ENCODE measurements at places on chromosomes 13 and 19.

GRCh38 chr19:14814982-14815652 is 19.9 kb downstream of the OR7A5 start:
- DNase-seq: no peak

DNA sequence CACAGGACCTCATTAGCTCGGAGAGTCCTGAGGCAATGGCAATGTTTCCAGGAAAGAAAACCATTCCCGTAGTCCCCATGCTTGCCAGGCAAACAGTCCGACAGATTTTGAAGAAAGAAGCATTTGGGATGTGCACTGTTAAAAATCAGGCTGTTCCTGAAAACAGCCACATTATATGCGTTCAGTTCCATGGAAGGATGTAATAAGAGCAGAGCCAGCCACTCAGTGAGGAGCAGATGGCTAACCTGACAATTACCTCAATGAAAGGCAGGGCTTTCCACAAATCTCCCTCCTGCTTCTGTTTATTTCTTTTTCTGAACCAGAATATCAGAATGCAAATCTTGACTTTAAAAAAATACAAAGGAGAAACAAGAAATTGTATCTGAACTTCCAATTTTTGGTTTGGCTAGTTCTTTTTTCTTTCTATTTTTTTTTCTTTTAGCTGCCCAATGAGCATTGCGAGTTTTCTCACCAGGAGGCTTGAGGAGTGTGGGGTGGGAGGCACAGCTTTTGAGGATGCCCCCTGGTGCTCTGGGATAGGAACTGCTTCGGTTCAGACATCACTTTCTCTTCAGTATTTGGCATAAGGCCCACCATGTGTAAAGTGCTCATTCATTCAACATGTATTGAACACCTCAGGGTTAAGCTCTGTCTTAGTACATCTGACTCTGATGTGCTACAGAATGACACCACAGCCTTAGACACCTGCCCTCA is 124.2 kb downstream of the TBC1D4 start:
- no peak for DNase-seq

DNA sequence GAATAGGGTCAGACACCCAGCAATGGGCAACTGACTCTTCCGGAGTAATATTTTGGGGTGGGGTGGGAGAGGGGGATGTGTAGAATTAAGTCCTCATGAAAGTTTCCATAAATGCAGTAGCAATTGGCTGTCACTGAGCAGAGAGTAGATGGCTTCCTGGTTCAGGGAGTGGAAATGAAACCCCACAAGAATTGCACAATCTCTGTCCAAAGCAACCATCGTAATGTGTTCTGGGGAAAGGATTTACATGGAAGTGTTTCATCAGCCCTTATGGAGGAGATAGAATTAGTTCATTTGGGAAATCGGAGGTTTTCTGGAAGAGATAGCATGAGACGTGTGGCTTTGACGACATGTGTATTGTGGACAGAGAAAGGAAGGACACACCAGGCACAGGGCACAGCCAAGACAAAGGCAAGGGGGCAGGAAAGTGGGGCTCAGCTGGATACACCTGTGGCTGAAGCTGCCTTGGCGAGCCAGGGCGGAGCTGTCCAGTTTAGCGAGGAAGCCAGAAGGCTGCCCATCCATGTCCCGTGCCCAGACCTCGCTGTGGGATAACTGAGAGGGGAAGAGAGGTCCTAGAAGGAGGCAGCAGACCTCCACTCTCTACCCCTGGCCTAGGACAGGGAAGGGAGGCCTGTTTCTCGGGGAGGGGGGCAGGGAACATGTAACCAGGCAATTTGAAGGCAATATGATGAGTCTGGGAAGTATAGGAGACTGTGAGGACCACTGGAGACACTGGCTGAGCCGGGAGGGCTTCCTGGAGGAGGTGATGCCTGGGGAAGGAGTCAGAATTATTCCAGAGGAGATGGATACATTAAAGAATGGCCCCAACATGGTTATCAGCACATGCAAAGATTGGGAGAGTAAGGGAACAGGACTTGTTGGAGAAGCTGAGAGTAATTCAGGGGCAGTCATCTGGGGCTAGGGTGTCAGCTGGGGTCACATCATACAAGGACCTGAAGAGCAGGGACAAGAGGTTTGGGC is 2.6 kb upstream of the CLEC4G start:
- no peak for DNase-seq

DNA sequence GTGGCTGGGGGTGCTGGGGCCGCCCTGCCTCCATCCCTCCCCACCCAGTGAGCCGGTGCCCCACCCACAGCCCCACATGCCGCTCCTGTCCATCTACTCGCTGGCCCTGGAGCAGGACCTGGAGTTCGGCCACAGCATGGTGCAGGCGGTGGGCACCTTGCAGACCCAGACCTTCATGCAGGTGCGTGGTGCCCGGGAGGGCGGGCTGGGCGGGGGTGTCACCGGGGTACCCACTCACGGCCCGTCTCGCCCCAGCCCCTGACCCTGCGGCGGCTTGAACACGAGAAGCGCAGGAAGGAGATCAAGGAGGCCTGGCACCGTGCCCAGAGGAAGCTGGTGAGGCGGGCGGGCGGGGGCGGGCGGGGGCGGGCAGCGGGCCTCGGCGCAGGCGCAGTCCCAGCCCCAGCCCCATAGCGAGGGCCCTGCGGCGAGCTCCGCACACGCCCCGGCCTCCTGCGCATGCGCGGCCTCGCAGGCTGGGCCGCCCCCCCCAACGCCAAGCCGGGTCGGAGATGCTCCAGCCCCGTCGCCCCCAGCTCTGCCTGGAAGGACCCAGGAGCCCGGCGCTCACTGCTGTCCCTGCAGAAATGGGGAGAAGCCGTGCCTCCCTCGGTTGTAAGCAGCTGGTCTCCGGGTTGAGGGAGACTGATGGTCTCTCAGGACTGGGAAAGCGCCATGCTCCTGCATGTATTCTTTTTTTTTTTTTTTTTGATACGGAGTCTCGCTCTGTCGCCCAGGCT is 7.7 kb downstream of the ARHGAP45 start:
- DNase-seq: peak; percentile 86

DNA sequence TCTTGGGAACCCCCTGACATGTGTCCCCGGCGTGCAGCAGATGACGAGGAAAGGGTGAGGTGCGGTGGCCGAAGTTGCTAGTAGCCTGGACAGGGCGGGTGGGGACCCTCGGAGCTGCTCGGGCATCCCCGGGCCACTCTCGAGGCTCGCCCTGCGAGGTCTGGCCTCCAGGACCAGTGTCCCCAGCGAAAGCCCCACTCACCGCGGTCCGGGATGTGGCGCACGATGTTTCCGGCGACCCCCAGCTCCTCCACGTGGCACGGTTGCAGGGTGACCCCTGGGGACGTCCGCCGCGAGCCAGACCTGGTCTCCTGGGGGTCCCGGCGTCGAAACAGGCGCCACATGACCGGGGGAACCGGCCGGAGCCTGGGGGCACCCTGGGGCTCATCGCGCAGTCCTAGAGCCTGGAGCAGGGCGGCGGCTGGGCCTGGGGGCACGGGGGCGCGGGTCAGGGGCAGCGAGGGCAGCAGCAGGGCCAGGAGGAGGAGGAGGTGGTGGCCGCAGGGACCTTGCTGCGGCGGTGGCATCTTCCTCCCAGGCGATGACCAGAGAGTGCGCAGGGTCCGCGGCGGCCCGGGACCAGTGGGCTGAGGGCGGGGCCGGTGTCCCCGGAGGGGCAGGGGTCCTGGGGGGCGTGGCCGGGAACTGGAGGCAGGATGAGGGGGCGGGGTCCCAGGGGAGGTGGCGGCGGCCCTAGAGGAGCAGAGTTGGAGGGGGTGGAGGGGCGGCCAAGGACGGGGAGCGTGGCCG is 26.0 kb downstream of the CERS1 start:
- no peak for DNase-seq

DNA sequence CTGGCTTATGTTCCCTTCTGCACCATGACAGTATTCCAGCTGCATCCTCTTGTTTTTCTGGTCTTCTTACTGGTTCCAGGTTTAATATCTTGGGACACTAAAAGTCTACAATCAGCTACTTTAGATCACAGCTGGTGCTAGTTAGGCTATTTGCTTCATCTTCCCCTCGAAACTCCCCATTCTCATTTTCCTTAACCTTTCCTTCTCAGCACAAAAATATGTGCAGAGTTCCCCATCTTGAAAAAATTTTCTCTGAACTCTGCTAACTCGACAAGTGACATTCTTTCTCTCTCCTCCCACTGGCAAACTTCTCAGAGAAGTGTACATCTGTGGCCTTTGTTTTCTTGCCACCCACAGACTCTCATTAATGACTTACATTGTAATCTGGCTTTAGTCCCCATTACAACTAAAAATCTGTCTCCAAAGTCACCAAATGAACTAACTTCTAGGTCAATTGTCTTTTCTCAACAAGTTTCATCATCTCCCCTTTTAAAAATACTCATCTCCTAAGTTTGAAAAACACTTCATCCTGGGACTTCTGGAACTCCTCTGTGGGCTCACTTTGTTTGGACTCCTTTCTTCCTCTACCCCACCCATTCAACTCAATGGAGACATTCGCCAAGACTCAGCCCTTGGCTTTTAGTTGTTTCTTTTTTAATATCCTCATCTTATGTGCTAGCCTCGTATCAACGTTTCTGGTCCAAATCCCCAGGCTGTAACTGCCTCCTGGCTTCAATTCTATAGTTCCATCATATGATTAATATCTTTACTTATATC is 7.1 kb upstream of the KL start:
- no peak for DNase-seq

GRCh38 chr19:29866011-29866410 is 54.2 kb downstream of the CCNE1 start:
- no peak for DNase-seq

DNA sequence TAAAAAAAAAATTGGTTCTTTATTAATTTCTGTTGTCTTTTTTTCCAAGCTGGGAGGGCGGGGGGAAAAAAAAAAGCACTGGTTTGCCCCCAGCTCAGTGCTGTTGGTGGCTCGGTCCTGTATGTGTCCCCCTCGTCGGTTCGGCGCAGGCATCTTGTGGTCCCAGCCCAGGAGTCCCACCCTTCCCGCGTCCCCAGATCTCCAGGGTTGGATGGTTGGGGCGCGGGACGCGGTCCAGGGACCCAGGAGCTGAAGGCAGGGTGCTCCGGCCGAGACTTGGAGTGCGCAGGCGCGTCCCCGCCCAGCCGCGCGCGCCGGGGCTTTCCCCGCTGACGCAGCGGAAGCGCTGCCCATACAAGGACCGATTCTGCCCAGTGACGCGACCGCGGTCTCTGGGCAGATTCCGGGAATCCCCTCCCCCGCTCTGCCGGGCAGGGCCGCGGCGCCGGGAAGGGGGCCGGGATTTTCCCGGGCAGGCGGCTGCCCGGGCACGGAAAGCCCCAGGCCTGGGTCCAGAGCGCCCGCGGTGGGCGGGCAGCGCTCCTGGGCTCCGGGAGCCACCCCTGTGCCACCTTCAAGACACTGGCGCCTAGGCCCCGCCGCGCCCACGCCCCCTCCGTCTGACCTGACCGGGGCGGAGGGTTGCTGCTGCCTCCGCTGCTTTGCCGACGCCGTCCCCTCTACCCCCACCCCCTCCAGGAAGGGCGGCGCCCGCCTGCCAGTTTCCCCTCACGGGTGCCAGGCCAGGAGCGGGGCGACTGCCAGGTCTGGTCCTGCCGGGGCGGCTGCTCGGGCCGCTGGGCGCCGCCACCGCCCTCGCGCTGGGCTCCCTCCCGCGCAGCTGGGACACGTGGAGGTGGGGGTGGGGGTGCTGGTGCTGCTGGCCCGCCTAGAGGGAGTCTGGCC is 2.3 kb downstream of the JUNB start:
- DNase-seq: peak; percentile 89

GRCh38 chr13:114174529-114174961 is 4.5 kb upstream of the CFAP97D2 start:
- DNase-seq: no peak

DNA sequence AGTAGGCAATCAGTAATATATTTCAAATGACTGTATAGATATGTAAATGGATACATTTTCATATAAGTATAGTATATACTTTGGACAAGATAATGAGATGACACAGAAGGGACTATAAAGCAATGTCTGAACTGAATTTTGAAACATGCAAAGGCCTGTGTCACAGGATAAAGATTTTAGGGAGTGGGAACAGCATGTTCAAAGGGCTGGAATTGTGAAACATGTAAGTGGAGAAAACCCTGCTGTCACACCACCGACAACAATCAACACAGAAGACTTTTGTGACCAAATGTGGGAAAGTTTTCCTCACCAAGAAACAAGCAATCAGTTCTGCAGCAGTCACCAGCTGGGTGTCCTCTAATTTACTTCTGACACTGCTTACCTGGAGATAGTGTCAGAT is 42.9 kb downstream of the LPAR6 start:
- DNase-seq: no peak

DNA sequence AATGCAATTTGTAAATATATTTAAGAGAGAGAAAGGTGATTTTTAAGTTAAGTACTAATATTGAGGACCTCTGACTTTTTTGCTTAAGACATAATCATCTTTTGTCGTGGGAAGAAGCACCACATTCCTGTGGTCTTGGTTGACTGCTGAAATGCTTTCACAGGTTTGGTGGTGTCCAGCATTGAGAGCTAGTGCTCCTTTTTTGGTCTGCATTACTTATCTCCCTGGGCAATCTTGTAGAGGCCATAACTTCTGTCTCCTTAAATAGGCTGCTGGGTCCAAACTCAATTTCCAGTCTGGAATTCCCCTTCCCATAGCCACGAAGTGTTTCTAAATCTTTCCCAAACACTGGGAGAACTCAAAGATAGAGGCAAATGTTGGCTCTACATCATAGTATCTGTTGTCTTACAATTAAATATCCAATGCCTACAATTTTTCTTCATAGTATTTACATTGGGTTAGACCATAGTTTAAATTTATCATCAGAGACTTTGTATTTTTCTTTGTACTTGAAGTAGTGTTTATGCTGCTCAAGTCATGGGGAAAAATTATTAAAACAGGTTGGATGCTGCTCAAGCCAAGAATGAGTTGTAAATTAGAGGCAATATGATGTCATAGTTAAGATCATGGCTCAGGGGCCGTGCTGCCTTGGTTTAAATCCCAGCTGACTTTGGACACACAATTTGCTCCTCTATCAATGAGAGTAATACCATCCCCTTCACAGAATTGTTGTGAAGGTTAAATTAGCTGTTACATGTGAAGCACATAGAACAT is 105.6 kb downstream of the POSTN start:
- DNase-seq: no peak

- DNase-seq: no peak
These were observed 2486.0 kb upstream of the PCDH20 start for GRCh38 chr13:63901630-63902029.

DNA sequence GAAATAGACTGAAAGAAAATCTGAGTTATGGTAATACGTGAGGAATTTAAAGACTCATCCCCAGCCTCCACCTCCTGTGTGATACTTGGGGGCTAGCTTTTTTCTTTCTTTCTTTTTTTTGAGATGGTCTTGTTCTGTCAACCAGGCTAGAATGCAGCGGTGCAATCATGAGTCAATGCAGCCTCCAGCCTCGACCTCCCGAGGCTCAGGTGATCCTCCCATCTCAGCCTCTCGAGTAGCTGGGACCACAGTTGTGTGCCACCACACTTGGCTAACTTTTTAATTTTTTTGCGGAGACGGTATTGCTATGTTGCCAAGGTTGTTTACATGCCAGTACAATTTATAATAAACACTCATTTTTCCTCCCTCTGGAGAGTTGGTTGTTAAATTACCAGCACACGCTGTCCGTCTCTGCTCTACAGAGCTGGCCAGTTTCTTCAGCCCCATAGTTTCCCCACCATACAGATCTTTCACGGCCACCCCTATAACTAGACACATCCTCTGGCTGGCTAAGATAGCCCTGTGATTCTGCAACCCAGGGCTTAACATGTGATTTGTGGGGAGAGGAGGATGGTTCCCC is 4.8 kb downstream of the TNFSF9 start:
- DNase-seq: no peak

- DNase-seq: no peak
These were observed 28.0 kb downstream of the SPRY2 start for GRCh38 chr13:80312967-80313366.
